ENCODE measurements at places on chromosomes 3 and 15.

- no peak for DNase-seq
Measured at GRCh38 chr3:100936931-100937330, 56.3 kb downstream of the ABI3BP start.

GRCh38 chr3:187130346-187131066 is 8.8 kb downstream of the RPL39L start:
- DNase-seq = peak; percentile 9

DNA sequence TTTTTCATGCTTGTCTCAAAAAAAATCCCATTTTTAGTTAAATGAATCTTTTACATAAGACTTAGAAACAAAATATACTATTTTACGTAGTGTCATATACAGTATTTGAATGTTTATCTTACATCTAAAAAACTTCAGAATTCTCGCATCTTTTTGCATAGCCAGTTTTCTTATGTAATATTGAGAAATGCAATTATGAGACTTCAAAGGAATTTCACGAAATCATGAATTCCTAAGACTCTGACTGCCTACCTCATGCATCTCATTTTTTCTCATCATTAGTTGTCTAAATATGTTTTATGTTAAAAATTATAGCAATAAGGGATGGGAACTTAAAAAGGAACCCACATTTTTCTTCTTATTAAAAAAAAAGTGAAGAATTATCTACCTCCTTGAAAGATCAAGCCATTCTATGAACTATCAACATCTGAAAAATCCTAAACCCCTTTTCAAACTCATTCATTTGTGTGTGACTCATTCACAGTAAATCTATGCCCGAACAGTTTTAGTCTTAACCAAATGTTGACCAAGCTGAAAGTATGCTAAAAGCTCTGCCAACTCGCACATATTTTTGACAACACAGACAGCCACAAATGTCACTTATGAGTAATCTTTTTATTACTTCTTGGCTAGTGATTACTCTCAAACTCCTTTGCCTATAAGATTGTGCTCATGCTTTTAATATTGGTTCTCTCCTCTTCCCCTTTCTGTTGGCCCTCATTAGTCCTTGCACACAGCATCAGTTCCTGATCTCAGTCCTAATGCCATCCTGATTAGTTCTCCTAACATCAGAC is 115.9 kb downstream of the DCLK3 start:
- peak; percentile 57 for DNase-seq

DNA sequence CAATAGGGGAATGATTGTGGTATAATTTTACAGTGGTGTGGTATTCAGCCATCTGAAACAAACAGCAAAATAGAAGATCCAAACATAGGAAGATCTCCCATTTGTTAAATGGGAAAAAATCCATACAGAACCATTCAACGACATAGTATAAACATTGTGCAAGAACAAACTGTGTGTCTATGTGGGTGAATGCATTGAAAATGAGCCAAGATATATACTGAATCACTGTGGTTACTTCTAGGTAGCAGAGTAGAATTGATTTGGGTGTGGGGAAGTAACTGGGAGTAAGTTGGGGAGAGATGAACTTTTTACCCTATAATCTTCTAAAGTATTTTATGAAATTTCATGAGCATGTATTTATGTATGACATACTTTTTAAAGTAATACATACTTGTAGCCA is 123.1 kb upstream of the UMPS start:
- DNase-seq = no peak

DNA sequence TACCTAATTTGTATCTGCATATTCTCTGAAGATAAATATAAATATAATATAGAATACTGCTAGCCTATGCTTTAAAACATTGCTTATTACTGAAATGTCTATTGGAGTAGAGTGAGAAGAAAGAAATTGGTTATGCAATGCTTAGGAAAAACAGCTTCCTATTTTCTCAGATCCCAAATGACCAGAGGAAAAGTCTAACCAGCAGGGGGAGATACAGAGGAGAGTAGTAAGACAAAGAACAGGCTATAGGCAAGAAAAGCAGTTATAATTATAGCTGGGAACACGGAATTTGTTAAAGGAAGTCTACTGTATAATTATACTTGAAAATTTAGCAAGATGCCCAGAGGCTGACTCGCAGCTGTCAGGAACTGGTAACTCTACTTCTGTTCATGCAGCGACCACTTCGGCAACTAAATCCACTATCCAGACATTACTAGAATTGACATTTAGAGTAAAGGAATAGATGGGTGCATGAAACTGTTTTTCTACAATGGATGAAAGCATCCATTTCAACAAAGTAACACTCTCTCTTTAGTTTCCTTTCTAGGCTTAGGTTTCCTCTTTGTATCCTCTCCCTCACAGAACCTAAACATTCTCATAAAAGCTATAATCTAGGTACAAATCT is 97.2 kb downstream of the TBC1D5 start:
- peak; percentile 74 for DNase-seq

DNA sequence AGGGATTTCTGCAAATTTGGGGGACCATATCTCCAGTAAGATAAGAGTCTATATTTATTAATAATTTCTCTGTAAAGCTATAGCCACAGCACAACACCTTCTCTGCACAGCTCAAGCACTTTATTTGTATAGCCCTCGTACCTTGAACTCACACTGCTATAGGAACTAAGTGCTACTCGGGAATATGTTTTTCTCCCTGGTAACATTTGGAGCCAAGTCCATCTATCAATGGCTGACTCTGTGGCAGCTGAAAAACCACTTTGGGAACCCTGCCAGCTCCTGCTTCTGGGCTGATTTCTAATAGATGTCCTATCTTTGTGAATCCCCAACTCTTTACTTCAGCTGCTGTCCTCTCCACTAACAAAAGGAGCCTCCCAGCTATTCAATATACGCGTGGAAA is 298.5 kb downstream of the GBE1 start:
- DNase-seq = no peak

DNA sequence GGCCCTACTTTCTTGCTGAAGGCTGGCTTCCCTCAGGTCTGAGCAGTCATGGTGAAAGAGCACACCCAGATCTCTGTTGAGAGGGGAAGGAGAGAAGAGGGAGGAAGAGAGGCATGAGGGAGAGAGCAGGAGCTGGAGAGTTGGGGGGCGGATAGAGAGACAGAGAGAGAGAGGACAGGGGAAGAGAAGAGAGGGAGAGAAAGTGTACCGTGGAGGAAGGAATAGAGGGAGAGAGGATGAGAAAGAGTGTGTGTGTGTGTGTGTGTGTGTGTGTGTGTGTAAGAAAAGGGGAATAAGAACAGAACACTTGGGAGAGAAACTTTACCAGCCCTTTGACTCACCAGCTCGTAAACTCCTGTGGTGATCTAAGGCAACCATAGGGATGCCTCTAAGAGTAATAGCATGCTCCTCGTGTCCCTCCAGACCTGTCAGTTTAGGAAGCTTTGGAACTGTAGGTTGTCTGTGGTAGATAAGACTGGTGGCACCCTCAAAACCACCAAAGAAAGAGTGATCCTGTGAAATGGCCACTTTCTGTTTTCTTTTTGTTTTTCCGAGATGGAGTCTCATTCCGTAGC is 18.2 kb downstream of the ZNF592 start:
- DNase-seq = peak; percentile 64

DNA sequence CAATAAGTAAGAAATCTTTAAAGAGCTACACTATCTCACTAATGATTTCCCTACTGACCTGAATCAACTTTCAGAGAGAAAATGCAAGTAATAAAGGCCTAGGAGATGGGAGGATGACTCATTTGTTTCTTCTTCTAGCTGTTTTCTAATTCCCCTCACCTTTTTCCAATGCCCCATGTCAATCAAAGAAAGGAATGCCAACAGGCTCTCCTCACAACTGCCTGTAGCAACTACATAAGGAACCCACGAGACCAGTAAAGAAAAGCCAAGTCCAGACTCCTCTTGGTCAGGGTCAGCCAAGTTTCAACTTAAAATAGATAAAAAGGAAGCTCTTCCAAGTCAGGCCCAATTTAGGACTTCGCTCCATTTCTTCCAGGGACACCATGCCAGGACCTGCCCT is 201.9 kb downstream of the TNIK start:
- no peak for DNase-seq

DNA sequence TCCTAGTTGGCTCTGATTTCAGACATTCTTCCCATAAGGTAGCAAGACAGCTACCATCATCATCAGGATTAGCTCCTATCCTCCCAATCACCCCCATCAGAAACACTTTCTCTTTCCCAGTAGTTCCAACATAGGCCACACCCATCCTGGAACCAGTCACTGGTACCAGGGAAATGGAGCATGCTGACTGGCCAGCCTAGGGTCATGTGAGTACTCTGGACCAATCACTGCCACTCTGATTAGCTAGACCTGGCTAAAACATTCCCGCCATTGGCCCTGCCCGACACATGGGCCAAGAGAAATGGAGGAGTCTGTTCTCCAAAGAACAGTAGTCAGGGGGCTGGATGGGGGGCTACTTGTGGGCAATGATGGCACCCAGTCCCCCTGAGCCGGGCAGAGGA is 12.4 kb downstream of the EFCC1 start:
- no peak for DNase-seq

- DNase-seq = peak; percentile 95
Measured at GRCh38 chr3:55160241-55160983, 232.6 kb upstream of the LRTM1 start.

GRCh38 chr3:12960497-12960896 is 112.7 kb downstream of the IQSEC1 start:
- DNase-seq = no peak

DNA sequence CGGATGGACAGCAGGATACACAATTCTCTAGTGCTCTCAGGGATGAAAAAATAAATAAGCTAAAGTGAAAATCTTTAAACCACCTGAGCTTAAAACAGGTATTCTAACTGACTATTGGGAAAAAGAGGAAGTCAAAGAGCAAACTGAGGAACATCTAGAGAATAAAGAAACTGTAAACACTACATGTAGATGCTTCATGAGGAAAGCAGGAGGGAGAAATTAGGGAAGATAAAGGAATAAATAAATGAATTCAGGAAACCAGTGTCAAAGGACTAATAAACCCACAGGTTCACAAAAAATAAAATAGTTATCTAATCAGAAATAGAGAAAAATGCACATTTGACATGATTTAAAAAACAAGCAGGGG is 525 bp upstream of the MCCC1 start:
- DNase-seq = no peak

GRCh38 chr3:13479332-13479581 is 849 bp upstream of the HDAC11 start:
- no peak for DNase-seq
